Hepatocyte (in vitro differentiated cells): ENCODE measurements at places on chromosomes 2 and 18.

DNA sequence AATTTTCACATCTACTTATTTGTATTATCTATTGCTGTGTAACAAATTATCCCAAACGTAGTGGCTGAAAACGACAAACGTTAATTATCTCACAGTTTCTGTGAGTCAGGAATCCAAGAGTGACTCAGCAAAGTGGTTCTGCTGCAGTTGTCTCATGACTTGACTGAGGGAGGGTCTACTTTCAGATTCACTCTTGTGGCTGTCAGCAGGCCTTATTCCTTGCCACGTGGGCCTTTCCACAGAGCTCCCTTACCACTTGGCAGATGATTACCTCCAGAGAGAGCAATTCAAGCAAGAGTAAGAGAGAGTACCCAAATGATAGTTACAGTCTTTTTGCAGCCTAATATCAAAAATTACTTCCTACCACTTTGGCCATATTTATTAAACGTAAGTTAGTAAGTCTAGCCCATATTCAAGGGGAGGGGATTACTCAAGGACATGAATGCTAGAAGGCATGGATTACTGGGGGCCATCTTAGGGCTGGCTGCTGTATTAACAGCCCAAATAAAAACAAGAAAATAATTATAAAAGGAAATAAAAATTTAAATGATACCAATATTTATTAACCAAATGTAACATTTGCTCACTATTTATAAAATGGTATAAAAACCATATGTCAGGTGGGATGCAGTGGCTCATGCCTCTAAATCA lies 48.7 kb upstream of the NBEAL1 start:
- DNase-seq: peak; percentile 40

DNA sequence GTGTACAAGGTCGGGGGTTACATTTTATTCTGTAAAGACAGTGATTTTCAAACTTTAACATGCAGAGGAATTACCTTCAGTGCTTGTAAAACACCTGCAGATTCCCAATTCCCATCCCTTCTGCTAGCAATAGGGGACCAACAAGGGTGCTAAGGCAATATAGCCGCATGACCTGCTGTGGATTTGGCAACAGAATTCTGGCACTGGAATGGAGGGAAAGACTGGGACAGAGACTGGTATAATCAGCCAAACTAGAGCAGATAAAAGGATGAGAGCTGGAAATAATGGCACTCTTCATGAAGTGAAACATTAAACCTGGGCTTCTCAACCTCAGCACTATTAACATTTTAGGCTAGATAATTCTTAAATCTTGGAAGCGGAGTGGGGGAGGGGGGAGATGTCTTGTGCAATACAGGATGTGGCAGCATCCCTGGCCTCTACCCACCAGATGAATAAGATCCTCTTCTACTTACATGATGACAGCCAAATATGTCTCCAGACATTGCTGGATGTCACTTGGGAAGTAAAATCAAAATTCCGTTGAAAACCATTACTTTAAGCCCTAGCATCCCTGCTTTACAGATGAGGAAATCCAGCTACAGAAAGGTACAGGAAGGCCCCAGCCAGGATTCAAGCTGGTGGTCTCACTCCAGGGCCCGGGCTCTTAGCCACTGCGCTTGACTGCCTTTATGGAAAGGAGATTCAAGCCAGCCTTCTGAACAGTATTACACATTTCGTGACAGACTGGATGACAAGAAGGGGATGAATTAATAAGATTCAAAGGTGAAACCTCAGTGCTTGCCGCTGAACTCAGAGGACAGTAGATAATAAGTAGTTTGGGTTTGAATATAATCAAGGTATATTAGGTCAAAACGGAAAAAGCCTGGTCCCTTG lies 1.7 kb downstream of the EVA1A start:
- DNase-seq: no peak

- no peak for DNase-seq
Measured at GRCh38 chr2:239667431-239667985, 266.7 kb upstream of the HDAC4 start.

- DNase-seq: peak; percentile 60
Measured at GRCh38 chr2:113876503-113877387, 13.1 kb upstream of the ACTR3 start.

DNA sequence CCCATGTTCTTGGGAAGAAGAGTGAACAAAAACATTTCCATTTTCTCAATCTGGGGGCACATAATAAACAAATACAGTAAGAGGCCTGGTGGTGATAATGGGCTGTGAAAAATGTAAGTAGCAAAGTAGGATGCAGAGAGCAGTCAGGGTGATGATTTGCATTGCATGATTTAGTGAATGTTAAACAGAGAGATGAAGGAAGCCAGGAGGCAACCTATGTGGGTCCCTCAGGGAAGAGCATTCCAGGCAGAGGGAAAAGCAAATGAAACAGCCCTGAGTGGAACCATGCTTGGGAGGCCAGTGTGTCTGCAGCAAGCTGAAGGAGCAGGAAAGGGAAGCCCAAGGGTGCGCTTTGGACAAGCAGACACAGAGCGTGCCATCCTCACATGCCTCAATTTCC lies 5.4 kb downstream of the VIT start:
- no peak for DNase-seq

- DNase-seq: no peak
Measured at GRCh38 chr18:6591491-6591890, 138.0 kb upstream of the ARHGAP28 start.

GRCh38 chr18:9474108-9474982 lies 968 bp upstream of the RALBP1 start:
- DNase-seq: peak; percentile 94

GRCh38 chr2:1717113-1717512 lies 27.2 kb downstream of the PXDN start:
- no peak for DNase-seq

GRCh38 chr2:232700154-232700553 lies 3.0 kb downstream of the GIGYF2 start:
- DNase-seq: no peak

DNA sequence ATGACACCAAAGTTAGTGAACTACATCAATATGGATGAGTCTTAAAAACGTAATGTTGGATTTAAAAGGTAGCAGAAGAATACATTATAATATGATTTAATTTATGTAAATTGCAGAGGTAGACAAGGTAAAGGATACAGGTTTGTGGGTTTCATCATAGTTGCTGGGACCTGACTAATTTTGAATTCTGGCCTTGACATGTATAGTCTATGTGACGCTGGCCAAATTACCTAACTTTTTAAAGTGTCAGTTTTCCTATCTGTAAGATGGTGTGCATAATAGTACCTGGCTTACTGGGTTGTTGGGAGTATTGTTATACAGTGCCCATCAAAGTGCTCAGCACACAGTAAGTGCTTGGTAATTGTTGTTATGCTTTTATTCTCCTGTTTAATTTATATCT lies 34.5 kb downstream of the GALNT1 start:
- no peak for DNase-seq

DNA sequence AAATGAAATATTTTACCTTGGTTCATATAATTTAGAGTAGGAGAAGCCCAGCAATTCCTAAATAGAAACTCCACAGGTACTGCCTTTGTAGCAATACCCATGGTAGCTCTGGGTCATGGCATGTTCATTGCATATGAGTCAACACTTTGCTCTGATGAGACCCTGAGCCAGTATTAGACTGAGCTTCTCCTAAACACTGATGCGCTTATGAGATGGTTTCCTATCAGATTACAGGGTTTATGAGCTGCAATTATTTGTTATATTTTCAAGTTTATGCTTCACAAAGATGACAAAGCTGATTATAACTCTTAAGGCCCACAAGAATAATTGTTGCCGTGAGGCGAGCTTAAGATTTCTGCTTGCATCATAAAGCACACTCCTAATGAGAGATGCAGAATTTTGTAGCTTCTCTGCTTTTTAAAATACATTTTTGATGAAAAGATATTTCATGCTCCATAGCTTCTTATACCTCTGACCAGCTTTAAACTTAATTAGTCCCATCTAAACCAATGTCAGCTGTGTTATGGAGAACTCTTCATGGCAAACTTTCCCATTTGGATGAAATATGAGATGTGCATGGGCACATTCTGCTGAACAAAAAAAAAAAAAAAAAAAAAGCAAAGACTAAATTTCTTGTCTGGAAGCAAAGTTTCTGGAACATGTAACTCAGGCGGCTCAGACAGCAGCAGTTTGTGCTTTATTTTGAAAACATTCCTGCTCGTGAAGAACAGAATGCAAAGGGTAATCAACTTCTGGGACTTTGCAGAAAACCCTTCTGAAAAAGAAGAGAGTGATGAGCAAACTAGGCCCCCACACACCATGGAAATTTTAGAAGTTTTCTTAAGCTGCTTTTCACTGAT lies 162.6 kb downstream of the KCNE4 start:
- peak; percentile 23 for DNase-seq

- DNase-seq: no peak
Measured at GRCh38 chr18:60292186-60292585, 80.4 kb downstream of the MC4R start.

GRCh38 chr18:11368020-11368419 lies 218.7 kb upstream of the PIEZO2 start:
- no peak for DNase-seq

- peak; percentile 70 for DNase-seq
Measured at GRCh38 chr18:70421471-70422390, 132.9 kb downstream of the SOCS6 start.
